SK-N-DZ (cell line): ENCODE measurements at places on chromosomes 3 and 15.
A peak's percentile ranks its signal among the peaks of the same experiment; 100 is the strongest.

- no peak for DNase-seq
Measured at GRCh38 chr15:73325191-73325861, 43.4 kb downstream of the HCN4 start.

- DNase-seq, result peak; percentile 16
Measured at GRCh38 chr15:79283252-79284048, 928 bp downstream of the ANKRD34C start.

DNA sequence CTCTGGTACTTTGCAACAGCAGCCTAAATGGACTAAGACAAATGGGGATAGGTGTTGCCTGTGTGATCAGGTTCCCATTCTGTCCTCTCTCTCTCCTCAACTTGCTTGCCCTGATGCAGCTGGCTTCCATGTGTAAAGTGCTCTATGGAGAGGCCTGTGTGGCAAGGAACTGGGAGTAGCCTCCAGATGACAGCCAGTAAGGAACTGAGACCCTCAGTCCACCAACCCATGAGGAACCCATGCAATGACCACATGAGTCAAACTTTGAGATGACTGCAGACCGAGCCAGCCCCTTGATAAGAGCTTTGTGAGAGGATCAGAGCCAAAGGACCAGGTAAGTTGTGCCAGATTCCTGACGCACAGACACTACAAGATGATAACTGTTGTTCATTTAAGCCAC lies 74.6 kb upstream of the ADPGK start:
- DNase-seq, result no peak

GRCh38 chr15:66952756-66953522 lies 112.5 kb upstream of the SMAD3 start:
- DNase-seq, result no peak

DNA sequence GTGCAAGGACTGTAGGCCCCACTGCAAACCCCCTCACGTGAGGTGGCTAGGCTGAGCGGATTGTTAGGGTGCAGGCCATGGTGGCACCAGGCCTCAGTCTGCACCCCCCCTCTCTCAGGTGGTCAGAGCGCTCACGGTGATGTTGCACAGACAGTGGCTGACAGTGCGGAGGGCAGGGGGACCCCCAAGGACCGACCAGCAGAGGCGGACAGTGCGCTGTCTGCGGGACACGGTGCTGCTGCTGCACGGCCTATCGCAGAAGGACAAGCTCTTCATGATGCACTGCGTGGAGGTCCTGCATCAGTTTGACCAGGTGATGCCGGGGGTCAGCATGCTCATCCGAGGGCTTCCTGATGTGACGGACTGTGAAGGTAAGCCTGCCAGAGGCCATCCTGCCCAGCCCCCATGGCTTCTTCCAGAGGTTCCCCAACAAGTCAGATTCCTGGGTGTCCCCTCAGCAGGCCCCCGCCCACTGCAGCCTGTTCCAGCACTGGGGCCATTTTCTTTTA lies 18.2 kb downstream of the ATRIP start:
- DNase-seq, result no peak

DNA sequence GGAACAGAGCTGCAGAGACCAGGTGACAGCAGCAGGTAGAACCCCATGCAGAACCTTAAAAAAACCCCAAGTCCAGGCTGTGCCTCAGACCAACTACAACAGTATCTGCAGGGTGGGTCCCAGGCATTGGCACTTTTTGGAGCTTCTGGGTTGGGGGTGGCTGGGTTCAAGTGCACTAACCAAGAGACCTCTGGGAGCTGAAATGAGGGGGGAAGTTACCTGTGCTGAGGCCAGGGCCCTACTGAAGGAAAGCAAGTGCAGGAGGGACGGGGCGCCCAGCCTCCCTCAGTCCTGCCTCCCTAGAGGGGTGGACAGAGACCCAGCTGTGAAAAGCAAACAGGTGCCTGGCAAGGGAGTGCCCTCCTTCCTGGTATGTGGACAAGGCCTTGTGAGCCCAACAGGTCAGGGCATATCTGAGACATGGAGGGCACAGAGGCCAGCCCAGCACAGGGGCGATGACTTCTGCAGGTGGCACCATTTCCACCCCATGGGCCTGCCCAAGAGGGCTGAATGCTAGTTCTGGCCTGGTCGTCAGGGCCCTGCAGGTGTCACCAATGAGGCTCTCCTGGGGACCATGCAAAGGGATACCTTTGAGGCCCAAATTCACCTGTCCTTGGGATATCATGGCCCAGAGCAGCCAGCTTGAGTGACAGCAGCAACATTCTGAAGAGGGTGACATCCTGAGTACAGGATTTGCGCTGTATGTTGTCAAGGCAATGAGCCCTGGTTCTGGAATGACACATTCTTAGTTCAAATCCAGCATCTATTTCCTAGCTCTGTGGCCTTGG lies 18.7 kb downstream of the CTSH start:
- no peak for DNase-seq

DNA sequence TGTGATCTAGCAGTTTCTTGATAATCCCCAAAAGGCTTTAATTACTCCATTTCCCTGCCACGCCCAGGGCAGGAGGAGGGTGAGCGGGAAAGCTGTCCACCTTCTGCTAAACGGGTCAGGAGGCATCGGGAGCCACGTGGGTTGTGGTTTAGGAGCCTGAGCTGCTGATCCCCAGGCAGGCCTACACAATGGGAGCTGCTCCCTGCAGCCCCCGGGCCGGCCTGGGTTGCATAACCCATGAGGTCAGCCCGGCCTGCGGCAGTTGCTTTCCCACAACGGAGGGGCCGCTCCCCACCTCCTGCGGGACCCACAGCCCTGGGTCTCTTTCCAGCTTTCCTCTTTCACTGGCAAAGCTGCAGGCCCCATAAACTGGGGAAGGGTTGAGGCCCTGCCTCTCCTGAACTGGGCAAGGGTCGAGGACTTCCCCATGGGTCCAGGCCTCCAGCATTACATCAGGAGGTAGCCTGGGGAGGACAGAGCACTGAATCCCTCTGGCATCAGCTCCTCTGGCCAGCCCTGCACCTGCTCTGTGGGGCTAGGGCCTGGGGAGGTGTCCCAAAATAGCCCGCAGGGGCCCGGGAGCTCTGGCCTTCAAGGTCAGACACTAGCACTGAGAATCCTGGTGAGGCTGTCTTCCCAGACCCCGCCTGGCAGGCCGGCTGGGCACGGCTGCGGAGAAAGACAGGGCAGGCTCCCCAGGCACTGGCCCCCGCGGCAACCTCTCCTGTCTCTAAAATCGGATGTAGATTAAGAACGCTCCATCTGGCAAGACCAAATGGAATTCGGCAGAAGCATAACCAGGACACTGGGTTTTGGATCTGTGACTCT lies 47.3 kb downstream of the ZDHHC19 start:
- no peak for DNase-seq

GRCh38 chr3:151949706-151950105 lies 76.3 kb downstream of the SUCNR1 start:
- no peak for DNase-seq

DNA sequence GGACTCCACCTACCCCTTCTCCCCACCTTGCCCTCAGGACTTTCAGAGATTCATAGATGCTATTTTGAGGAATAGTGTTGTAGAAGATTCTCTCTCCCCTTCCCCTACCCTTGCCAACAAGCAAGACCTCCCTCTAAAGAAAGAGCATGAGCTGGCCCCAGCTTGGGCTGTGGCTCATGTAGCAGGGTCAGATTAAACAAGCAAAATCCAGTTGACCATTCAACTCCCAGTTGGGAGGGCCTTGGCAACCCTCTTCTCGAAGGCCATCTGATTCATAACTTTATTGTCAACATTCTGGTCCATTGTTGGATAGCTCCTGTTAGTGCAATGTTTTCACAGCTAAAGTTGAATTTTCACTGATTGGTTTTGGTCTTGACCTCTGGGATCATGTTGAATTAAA lies 41.1 kb downstream of the TNFAIP8L3 start:
- no peak for DNase-seq

GRCh38 chr3:43194490-43195114 lies 88.7 kb upstream of the POMGNT2 start:
- no peak for DNase-seq

DNA sequence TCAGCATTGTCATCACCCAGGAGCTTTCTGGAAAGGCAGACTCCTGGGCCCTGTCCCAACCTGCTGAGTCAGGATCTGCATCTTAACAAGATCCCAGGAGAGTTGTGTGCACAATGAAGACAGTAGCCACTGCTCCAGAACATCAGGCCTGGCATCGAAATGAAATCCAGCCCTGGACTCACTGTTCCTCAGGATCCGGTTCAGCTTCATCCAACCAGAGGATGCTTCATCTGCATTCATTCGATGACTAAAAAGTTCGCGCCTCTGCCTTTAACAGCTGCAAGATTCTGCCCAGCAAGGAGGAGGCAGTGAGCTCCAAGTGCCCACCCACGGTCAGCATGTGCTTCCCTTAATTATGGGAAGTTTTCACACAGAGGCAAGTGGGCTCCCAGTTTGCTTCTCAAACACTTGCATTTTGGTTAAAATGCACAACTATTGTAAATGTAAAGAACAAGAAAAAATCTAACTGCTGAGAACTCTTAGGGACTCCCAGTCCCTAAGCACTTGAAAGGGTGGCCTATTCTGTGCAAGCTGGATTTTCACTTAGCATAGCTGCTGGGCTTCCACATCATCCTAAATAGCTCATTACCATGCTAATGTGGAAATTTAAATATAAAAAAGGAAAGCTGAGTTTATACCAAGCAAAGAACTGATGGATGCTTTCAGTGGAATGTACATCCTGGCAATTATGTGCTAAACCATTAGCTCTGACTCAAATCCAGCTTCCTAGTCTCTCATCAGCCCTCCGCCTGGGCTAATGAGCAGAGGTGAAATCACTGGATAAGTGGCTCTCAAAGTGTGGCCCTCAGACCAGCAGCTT lies 25.5 kb upstream of the ESYT3 start:
- no peak for DNase-seq

- DNase-seq, result no peak
Measured at GRCh38 chr15:83561661-83562060, 92.3 kb upstream of the ADAMTSL3 start.

DNA sequence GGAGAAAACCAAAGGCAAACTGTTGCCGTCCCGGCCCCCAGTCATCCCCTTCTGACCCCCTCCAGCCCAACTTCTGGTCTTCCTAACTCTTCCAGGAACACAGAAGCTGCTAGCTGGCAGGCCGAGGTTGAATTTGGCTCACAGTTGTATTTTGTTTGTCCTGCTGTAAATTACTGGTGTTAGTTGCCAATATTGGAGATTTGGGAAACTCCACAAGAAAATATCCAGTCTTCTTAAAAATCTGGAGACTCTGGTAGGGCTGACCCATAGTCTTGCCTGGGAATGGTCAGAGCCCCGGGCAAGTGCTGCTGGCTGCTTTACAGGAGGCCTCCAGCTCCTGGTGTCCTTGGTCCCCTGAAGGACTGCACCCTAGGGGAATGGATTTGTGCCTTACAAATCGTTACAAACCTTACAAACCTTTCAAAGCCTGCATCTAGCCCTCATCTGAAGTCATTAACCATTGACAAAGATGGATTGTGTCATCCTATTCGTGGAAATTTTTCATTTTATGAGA lies 112.0 kb upstream of the MCTP2 start:
- DNase-seq, result no peak

GRCh38 chr3:36944012-36944640 lies 728 bp downstream of the TRANK1 start:
- DNase-seq, result no peak

- no peak for DNase-seq
Measured at GRCh38 chr3:45599424-45599886, 4.9 kb downstream of the LIMD1 start.

- no peak for DNase-seq
Measured at GRCh38 chr3:167691366-167691765, 37.6 kb upstream of the WDR49 start.

DNA sequence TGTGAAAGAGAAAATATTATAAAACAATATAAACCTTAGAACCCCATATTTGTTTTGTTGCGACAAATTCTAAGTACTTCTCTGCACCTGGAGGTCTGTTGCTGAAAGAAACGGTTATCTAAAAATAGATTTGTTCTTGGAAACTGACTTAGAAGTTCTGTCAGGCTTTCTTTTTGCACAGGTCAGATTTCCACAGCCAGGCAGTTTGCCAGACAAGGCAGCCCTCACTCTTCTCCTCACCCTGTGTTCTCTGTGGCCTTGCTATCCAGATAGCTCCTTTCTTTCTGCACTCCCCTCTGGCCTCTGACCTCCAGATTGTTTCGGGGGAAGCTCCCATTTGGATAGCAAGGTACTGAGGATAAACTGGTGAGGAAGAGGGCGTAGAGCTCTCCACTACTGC lies 413.3 kb upstream of the ONECUT1 start:
- DNase-seq, result no peak

GRCh38 chr3:71728632-71729342 lies 3.6 kb upstream of the EIF4E3 start:
- DNase-seq, result peak; percentile 92

DNA sequence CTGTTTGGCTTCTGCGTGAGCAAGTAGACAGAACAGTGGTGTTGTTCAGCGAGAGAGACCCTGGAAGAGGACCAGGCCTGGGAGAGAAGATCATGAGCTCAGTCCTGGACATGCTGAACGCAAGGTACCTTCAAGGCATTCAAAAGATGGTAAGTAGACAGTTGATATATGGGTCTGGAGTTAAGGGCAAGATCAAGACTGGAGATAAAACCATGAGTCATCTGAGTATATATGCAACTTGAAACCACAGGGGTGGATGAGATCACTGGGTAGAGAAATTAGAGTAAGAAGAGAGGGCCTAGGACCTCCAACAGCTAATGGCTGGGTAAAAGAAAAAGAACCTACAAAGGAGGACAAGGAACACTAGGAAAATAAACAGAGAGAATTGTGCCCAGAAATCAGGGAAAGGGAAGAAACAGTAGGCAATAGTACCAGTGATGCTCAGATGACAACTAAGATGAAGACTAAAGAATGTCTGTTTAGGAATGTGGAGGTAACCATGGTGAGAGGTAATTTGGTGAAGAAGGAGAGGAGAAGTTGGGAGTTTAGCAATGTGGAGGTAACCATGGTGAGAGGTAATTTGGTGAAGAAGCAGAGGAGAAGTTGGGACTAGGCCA lies 343.2 kb upstream of the ADAMTS9 start:
- peak; percentile 53 for DNase-seq

DNA sequence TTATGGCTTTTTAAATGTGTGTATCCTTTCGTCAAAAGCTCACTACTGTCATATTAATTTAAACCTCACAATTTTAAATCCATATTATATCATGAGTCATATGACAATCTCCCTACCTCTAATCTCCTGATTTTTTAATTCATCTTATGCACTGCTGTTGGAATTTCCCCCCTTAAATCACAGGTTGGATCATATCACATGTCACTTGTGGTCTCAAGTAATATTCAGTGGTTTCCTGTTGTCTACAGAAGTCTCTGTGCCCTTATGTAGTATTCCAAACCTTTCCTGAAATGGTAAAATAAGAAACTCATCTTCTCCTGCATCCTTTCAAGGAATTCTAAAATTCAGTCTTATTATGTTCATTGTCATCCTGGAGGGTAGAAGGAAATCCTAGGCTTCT lies 116.0 kb upstream of the CBLB start:
- no peak for DNase-seq

DNA sequence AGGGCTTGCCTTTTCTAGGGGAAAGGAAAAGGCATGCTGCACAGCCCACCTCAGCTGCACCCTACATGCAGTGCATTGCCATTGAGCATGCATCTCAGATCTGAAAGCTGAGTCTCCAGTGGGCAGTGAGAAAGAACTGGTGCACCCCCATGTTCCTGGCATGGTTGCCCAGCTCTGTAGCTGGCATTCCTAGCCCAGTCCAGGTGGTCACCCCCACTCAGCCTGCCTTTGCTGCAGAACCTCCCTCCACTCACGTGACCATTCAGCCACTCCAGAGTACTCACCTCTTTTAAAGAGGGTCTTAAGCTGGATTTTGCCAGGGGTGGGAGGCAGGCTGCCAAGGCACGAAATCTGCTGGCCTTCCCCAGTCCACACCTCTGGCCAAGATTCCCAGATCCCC lies 208.6 kb upstream of the TOPAZ1 start:
- no peak for DNase-seq
